ENCODE measurements at places on chromosomes 1 and 21. TPM values are rescaled to one million over a fixed set of nuclear protein-coding genes. Genes with fewer than 3 reads are reported as not detected.
A peak's percentile ranks its signal among the peaks of the same experiment; 100 is the strongest.

Gene HNRNPR
- 152 TPM for total RNA-seq

- no peaks in the 10 kb centered on the region for H3K36me3 ChIP-seq
- H3K4me3 ChIP-seq, result no peak overlapping the region
- peak; percentile 98 for DNase-seq
- H3K4me1 ChIP-seq, result peaks cover 17% of the 10 kb centered on the region
- H3K27me3 ChIP-seq, result no peaks in the 10 kb centered on the region
- peak overlapping the region; percentile 4 for H3K27ac ChIP-seq
These were observed 12.6 kb downstream of the PIGP start for GRCh38 chr21:37060296-37060695.

GRCh38 chr21:19692231-19692630 lies 1288.6 kb upstream of the TMPRSS15 start:
- H3K4me1 ChIP-seq, result no peaks in the 10 kb centered on the region
- no peak overlapping the region for H3K27ac ChIP-seq
- no peak for DNase-seq
- no peaks in the 10 kb centered on the region for H3K27me3 ChIP-seq
- no peak overlapping the region for H3K4me3 ChIP-seq

- H3K27me3 ChIP-seq, result no peaks in the 10 kb centered on the region
- no peak overlapping the region for H3K4me3 ChIP-seq
- H3K27ac ChIP-seq, result no peak overlapping the region
- no peaks in the 10 kb centered on the region for H3K36me3 ChIP-seq
- H3K4me1 ChIP-seq, result peaks cover 7% of the 10 kb centered on the region
These were observed 45.2 kb upstream of the PSEN2 start for GRCh38 chr1:226825037-226825745.

- peaks cover 2% of the 10 kb centered on the region for H3K4me1 ChIP-seq
- no peak for DNase-seq
- H3K27ac ChIP-seq, result no peak overlapping the region
- no peaks in the 10 kb centered on the region for H3K27me3 ChIP-seq
- H3K36me3 ChIP-seq, result peaks cover 70% of the 10 kb centered on the region
These were observed 28.0 kb downstream of the URB1 start for GRCh38 chr21:32364796-32365195.

Data from IMR-90 (cell line).